ENCODE measurements at places on chromosomes 4 and X.

DNA sequence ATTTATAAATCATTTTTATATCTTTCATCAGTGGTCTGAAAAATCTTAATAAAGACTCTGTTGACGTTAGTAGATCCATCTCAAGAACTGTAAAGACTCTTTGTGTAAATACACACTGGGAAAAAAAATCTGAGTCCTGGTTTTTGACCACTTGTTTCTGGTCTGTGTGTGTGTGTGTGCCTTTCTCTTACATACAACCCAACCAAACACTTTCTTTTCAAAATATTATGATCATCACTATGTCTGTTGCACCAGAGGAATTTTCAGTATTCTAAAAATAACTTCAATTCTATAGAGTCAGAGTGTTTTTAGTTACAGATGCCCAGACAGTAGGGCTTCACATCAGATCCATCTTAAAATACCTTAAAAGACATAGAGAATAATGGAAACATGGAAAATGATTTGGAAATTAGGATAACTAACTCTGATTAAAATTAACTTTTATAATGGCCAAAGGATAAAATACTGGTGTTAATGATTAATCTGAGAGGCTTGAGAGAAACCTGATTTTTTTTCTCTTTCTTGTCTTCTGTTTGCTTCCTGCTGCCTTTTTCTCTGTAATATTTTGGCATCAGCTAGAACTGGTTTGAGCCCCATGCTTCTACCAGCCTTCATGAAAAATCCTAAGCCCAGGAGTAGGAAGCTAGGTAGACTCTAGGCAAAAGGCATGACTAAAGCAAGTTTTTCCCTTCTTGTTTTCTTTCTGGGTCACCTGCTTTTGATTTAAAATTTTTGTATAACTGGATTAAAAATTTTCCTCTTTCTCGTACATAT is 99.7 kb downstream of the ATXN3L start:
- no peak for DNase-seq

DNA sequence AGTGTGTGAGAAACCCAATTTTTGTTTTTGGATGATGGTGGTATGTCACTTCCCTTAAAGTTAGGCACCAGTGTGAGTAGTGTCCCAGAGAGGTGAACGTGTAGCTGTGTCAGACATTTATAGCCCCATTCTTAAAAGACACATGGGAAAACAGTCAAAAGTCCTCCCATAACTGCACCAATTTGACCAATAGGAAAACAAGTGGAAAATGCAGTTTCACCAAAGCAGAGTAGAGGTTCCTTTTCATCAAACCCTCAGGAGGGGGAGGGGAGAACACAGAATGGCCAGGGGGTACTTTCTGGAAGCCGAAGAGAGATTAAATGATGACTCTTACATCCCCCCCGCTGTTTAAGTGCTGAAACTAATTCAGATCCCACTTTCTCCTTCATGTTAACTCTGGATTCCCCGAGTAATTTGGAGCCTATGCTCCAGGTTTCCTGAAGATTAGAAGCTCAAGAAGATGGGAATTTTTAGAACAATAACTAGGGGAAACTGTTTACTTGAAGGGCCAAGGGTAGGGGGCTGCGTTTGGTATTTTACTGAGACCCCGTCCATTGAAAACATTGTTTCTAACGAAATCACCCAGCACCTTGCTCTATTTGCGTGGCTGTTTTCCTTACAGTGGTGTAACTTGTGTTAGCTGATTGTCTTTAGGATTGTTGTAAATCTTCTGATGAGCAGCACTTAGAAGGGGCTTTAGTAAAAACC is 2.1 kb upstream of the LEF1 start:
- no peak for DNase-seq

DNA sequence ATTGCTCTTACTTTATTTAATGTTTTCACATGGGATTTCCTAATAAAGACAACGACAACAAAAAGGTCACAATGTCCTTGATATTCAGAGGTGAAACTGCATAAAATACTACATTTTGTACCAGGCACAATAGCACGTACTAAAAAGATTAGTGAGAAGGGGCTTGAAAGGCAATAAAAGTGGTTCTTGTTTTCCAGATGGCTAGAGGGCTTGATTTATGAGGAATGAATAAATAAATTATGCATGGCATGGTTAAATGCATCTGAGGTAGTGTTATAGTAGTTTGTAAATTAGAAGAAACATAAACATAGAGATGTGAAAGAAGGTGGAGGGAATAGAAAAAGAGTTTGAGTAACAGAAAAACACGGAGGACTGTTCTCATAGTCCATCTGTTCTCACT is 123.4 kb downstream of the CLCN5 start:
- DNase-seq = no peak

GRCh38 chrX:117397844-117398243 is 718.8 kb downstream of the KLHL13 start:
- no peak for DNase-seq

- DNase-seq = no peak
These were observed 68.0 kb upstream of the TMEM164 start for GRCh38 chrX:109934935-109935334.

Measured in CD4-positive, alpha-beta T cell treated with Interleukin-15 for 4 hours (primary cell).